ENCODE measurements at places on chromosomes 5 and 9. TPM values are rescaled to one million over a fixed set of nuclear protein-coding genes. Genes with fewer than 3 reads are reported as not detected.

GRCh38 chr9:130064621-130065020 is 10.9 kb downstream of the GPR107 start:
- DNase-seq: no peak

DNA sequence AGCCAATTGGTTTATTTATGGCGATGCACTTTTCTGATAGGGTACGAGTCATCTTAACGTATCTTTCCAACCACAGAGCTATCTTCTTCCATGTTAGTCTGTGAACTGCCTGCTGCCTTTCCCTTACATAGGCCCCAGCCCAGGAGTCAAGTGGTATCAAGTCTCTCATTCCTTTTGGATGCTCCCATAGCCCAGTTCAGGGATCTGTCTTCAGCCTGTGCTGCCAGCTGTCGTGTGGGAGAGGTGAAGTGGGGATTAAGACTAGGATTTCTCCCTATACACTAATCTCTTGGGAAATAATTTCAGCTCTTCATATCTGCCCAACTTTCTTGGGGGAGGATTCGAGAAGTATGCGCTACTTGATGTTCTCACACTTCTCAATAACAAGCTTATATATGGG is 475.7 kb downstream of the EBF1 start:
- DNase-seq: no peak

- no peak for DNase-seq
Measured at GRCh38 chr9:28272127-28272526, 698.8 kb upstream of the C9orf72 start.

- peak; percentile 71 for DNase-seq
Measured at GRCh38 chr9:137198051-137198901, 2.3 kb downstream of the TPRN start.

DNA sequence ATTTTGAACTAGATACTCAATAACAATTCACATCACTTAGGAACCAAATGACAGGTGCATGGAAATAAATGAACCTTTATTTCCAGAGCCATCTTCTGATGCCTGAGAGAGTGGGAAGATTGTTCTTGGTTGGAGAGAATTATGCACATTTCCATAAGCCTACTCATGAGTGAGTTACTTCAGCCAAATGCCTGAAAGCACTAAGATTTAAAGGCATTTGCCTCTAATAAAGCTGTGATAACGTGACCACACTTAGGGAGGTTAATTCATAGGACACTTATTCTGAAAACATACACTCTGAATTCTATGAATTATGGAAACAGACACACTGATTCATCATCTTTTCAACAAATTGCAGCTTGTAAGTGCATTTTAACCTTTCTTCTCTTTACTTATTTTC is 40.0 kb downstream of the KCTD16 start:
- no peak for DNase-seq

- no peak for DNase-seq
Measured at GRCh38 chr5:64690417-64691151, at the start of gene SHISAL2B. SHISAL2B (plus strand) TSS chr5:64690503; CDS start chr5:64690624, 121 bp downstream.

GABBR2 gene
- total RNA-seq: not detected

MOB3B gene
- 12.8 TPM for total RNA-seq
